GM10248 (cell line): ENCODE measurements at places on chromosomes 12 and 14.

GRCh38 chr12:50400104-50400637, 514 bp upstream of the LARP4 start:
- DNase-seq = no peak

DNA sequence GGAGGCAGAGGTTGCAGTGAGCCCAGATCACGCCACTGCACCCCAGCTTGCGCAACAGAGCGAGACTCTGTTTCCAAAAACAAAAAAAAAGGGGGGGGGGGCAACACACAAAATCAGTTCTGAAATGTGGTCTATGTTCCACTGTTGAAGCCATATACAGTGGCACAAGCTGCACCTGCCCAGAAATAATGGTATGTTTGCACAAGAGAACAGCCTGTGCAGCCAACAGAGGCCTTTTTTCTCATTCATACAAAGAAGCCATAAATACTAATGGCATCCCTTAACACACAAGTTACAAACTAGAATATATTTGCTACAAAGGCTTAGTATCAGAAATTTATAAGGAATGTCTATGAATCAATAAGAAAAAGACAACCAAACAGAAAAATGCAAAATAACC, 37.1 kb downstream of the ITPR2 start:
- no peak for DNase-seq

DNA sequence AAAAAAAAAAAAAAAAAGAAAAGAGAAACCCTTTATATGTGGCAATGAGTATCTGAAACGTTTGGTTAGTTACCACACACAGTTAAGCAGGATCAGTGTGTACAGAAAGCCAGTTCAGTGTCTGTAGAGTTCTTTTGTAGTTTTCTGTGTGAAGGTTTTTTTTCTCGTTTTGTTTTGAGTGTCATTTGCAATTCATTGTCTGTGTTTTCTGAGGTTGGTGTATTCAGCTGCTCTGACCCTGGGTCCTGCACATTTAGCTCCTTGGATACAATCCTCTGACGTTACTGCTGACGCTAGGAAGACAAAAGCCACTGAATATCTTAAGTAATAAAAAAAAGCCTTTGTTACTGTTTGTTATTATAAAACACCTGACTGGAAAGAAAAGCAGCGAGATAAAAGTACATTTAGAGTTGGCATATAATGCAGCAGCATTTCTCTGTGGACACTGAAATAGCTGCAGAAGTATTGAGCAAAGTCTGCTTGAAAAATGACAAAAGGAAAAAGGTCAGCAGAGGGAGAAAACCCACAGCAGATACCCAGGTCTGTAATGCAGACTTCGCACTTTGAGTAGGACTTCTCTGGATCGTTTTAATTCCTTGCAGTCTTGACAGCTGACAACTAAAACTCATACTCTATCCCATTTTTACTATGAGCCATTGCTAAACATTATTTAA, 89.0 kb downstream of the POLR3B start:
- no peak for DNase-seq

GRCh38 chr14:79331830-79332229, 879.5 kb downstream of the DIO2 start:
- DNase-seq = no peak

DNA sequence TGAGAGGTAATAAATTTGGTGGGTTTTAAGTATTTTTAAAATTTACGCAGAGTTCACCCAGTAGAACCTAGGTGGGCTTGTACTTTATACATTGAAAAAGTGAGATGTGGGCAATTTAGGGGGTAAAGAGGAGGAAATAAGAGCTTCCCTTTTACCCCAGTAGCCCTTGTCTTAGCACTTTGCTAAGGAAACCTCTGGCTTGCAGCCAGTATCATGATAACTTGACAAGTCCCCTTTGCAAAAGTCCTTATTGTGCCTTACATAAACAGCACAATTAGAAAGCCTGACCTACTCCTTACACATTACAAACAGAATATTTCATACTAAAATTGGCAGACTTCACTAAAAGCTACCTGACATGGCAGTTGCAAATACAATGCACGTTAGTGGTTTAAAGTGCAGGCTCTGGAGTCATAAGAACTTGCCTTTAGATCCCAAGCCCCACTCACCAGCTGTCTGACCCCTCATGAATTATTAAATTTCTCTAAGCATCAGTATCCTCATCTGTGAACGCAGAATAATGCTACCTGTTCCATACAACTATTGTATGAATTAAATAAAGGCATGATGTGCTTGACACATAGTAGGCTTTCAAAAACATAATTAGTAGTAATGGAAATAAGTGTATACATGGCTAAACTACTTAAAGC, 53.2 kb upstream of the NELL2 start:
- no peak for DNase-seq

GRCh38 chr12:112466011-112466422, 47.3 kb downstream of the PTPN11 start:
- no peak for DNase-seq

- DNase-seq = no peak
These were observed 138.9 kb upstream of the ARID2 start for GRCh38 chr12:45590646-45591045.

DNA sequence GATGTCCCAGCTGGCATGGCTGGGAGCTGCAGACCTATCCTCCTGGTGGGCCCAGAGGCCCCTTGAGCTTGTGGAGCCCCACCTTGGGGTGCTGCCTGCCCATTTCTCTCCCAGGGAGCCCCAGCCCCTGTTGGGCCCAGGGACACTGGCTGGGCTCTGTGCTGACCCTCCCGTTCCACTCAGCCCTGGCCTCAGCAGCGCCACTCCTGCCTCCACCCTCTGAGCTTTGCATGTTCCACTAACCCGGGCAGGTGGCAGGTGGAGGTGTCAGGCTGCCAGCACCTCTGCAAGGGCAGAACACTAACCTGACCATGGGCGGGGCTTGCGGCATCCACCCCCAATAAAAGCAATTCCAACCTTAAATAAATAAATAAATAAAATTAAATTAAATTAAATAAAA, 299.2 kb downstream of the LRIG3 start:
- DNase-seq = no peak

DNA sequence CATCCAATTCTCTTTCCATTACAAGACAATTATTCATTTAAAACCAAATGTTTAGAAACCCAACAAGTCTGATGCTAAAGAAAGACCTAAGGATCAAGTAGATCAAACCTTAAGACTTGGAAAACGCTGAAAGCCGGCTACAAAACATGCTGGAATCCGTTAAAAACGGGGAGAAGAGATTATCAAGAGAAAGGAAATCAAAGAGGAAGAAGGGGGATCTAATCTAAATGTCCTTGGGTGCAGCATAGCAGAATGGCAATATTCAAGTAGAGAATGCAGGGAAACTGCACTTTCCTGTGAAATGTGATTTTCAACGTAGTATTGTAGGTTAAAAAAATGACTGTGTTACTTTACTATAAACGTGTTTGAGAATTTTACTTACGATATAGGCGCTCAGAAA, 1.3 kb downstream of the PPP1R13B start:
- DNase-seq = no peak

GRCh38 chr12:91023326-91024004, 18.7 kb upstream of the EPYC start:
- DNase-seq = no peak

- no peak for DNase-seq
These were observed 244.4 kb upstream of the GARIN2 start for GRCh38 chr14:66944872-66945271.

DNA sequence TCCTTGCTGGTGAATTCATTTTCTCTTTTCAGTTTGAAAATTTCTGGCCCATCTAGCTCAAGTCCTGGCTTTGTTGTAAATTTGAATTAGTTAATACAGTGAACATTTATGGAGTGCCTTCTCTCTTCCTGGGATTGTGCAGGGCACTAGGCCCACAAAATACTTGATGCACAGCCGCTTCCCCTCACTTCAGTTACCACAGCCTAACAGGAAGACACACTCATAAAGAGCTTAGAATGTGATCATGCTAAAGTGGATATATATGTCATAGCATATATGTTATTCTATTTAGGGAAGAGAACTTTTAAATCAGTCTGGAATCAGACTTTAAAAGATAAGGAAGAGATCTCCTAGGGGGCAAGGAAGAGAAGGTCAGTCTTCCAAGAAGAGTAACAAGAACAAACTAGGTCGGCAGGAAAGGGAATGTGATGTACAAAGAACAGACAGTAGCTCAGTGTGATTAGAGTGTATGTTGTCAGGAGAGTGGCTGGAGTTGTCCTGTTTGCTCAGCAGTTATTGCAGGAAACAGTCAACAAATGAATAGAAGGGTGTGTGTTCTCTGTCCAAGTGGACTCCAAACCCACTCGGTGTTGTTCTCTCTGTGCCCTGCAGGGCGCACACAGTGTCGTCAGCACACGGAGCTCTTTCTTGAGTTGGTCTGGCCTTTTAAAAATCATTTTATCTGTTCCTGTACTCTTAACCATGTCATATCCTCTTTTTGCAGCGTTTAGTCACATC, 74.4 kb downstream of the DAAM1 start:
- no peak for DNase-seq

- DNase-seq = no peak
These were observed 534.3 kb downstream of the SOX5 start for GRCh38 chr12:23415180-23415579.

GRCh38 chr14:82398256-82398655, 864.6 kb upstream of the SEL1L start:
- no peak for DNase-seq

GRCh38 chr12:108815875-108816594, 41.3 kb downstream of the SSH1 start:
- no peak for DNase-seq

DNA sequence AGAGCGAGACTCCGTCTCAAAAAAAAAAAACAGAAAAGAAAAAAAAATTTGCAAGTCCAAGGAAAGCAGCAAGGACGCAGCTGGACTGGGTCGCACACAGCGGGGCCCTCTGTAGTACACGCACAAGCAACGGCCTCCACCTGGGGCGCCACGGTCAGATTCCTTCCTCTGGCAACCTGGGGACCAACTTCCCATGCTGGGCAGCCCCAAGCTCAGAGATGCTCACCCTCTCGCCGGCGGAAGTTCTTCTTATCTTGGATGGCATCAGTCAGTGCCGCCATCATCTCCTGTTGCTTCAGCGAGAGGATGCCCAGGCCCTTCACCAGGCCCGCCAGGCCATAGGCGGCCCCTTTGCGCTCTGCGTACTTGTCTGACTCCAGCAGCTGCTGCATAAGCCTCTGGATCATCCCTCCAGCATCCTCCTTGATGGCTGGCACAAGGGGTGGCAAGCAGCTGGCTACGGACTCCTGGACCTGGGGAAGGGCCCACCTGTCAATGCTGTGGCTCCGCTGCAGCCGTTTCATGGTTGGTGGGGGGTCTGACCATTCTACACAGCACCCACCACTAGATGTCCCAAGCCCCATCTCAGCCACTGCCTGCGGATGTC, 34.5 kb upstream of the RAB35 start:
- DNase-seq = no peak

GRCh38 chr12:85828576-85828975, 7.6 kb downstream of the RASSF9 start:
- no peak for DNase-seq

GRCh38 chr12:69036533-69036932, 103.6 kb upstream of the CPM start:
- DNase-seq = no peak

DNA sequence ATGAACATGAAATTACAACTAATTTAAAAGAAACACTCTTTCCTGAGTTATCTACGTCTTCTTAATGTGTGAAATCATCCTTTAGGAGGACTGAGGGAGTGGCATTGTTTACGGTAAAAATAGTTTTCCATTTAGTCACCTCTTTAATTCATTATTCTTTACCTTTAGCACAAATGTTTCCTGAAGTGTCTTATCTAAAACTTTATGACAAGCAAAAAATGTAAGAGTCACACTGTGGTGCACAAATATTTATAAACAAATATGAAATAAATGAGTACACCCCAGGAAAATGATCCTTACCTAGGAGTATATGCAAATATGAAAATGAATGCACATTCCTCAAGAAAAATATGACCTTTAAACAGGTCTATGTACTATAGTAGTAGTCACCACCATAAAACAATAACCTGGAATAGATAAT, 104.6 kb downstream of the PTPRR start:
- DNase-seq = no peak

DNA sequence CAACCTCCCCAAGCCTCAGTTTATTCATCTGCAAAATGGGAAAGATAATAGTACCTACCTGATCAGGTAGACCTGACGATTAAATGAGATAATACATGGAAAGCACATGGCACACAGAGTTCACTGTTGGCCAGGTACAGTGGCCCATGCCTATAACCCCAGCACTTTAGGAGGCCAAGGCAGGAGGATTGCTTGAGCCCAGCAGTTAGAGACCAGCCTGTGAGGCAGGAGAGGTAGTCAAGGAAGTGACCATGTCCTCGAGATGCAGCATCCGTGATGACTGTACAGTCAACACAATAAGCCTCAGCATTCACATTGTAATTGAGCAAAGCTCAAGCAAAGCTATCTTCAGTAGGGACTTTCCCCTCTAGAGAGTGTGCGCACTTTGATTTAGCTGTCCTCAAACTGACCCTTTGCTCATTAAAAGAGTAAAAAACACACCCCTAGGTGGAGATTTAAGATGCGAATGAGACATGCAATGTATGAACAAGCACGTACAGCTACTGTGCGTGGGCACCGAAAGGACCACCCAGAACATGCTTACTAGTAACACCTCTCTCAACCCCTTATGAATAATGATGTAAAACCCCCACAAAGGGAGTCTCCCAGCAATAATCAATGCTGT, 9.9 kb downstream of the ISCU start:
- no peak for DNase-seq

- peak; percentile 14 for DNase-seq
These were observed 151.4 kb upstream of the AVPR1A start for GRCh38 chr12:63302269-63302940.

DNA sequence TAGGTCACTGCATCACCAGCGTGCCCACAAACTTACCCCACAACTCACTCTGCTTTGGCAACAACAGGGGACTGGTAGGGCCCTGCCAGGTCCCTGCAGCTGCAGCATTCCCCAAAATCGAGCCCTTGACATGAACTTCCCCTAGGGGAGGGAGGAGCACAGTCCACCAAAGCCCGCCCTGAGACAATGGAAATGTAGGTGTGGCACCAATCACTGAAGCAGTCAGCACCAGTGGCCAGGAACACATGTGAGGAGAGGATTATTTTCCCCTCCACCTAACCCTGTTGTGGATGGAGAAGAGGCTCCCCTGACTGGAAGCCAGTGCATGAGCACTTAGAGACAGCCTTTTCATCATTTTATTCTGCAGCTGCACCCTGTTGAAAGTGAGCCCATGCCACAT, 573.8 kb downstream of the SOX5 start:
- no peak for DNase-seq

DNA sequence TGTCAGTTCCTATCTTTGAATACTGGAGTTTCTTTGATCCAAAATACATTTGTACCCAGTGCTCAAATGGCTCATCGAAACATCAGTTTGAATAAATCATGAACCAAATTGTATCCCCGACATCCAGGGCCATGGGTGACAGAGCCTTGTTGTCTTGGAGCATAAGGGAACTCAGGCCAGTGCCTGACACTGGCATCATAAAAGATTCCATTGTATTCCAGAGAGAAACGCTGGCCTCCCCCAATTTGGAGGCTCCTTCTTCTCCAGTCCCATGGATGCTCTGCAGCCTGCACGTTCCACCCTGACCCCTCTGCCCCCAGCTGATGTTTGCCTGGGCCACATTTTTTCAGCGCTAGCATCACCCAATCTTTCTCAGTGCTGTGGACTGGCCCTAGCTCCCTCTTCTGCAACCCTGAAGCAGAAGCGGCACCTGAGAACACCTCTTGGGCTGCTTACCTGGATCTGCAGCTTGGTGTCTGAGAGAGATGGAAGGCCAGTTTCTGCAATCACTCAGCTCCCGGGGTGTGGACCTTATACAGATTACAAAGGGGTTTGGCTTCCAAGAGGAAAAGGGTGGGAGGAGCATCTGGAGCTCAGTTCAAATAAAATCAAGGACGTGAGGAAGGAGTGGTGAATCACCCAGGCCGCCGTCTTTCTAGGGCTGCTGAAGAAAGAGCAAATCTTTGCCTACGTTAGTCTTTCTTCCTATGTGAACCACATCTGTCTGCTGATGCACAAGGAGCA, at the start of gene RNASE1:
RNASE1 (minus strand) TSS at position 504 of the 744 bp plus-strand sequence. CDS start 776 bp downstream, outside the sequence.
- DNase-seq = no peak
